Dermis lymphatic vessel endothelial cell (primary cell): ENCODE measurements at places on chromosomes 2 and 18. TPM values are rescaled to one million over a fixed set of nuclear protein-coding genes. Genes with fewer than 3 reads are reported as not detected.

HAAO gene
- not detected in 2 replicates for total RNA-seq

HOXD8 gene
- 23.8 and 44.3 TPM in 2 replicates for total RNA-seq

MFSD2B gene
- under 0.01 and 0.09 TPM in 2 replicates for total RNA-seq

CENPA gene
- 2.2 and 3.4 TPM in 2 replicates for total RNA-seq

ACTG2 gene
- not detected in 2 replicates for total RNA-seq

GPR45 gene
- total RNA-seq: not detected in 2 replicates

SLC23A3 gene
- 0.54 and 1.2 TPM in 2 replicates for total RNA-seq

LRRTM4 gene
- not detected in 2 replicates for total RNA-seq

KCNJ3 gene
- total RNA-seq: not detected in 2 replicates

UGT1A1 gene
- not detected in 2 replicates for total RNA-seq

GREB1 gene
- total RNA-seq: 0.11 and 0.26 TPM in 2 replicates
